ENCODE measurements at places on chromosomes 1 and 21.

DNA sequence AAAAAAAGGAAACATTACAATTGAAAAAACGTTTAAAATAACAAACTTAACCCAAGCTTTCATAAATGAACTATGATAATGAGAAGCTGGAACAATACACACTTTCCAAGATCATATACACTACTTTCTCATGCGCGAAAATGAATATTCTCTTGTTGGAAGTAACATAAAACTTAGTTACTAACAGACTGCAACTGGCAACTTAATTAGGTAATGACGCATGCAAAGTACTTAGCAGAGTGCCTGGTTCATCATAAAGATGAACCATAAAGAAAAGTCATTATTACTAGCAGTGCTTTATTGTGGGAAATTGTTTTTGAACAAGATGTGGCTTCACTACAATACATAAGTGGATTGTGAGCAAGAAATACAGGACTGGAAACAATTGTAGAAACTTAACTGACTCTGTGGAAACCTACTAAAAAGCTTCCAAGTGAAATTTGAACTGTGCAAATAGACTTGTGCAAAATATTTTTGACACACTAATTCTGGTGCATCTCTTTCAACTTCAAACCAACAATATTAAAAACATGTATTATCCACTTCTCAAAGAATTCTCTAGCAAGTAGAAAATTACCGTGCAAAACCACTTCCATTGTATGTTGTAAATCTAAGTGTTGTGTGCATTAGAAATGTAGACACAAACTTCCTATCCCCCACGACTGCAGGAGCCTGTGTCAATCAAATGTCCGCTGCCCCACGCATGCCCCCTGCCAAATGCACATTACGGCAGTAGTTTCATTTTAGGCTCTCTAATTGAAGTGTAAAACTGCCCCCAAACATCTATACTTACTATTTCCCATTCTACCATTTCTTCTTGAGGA is 2.0 kb downstream of the ARHGAP29 start:
- DNase-seq = no peak

DNA sequence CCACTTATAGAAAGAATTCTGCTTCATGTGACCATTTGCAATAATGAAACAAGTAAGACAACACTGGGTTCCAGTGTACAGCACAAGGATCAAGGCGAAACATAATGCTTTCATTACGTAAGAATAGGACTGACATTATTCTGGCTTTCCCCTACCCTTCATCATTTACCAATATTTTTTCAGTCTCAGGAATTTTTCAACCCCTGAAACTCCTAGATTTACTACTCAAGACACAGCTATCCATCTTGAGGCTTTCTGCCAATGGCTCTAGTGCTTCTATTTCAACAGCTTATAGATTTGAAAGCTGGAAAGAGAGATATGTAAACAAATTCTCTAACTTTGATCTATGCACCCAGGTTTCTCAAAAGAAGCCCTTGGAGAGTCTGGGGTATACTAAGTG is 48.4 kb downstream of the WLS start:
- DNase-seq = no peak

GRCh38 chr1:180136331-180136967 is 18.2 kb upstream of the QSOX1 start:
- no peak for DNase-seq

DNA sequence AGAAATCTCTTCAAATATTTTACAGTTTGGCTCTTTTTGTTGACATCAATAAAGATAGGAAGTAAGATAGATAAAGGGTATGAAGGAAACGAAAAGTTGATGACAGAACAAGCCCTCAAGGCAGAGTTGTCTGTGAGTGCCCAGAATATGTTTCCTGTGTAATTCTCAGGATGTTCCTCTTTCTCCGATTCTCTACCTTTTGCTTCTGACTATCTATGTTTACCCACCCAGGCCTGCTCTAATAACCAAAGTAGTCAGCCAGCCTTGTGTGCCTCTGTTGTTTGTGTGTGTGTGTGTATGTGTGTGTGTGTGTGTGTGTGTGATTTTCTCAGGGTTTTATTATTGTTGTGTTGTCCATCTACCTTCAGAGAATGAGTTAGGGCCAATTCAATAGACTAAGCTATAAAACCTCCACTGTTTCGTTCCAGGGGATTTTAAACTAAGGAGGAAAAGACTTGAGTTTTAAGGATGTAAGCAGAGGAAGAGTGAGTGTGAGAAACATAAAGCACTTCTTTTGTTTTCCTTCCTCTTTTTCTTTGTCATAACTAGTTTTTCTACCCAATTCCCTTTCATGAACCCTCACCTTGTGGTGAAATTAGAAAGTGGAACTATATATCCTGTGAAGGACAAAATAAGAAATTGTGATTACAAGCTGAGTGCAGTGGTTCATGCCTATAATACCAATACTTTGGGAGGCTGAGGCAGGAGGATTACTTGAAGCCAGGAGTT is 627.4 kb upstream of the NR5A2 start:
- DNase-seq = no peak

GRCh38 chr1:196302981-196303380 is 305.3 kb downstream of the KCNT2 start:
- no peak for DNase-seq

GRCh38 chr1:154860156-154860870 is 9.8 kb downstream of the KCNN3 start:
- DNase-seq = no peak

DNA sequence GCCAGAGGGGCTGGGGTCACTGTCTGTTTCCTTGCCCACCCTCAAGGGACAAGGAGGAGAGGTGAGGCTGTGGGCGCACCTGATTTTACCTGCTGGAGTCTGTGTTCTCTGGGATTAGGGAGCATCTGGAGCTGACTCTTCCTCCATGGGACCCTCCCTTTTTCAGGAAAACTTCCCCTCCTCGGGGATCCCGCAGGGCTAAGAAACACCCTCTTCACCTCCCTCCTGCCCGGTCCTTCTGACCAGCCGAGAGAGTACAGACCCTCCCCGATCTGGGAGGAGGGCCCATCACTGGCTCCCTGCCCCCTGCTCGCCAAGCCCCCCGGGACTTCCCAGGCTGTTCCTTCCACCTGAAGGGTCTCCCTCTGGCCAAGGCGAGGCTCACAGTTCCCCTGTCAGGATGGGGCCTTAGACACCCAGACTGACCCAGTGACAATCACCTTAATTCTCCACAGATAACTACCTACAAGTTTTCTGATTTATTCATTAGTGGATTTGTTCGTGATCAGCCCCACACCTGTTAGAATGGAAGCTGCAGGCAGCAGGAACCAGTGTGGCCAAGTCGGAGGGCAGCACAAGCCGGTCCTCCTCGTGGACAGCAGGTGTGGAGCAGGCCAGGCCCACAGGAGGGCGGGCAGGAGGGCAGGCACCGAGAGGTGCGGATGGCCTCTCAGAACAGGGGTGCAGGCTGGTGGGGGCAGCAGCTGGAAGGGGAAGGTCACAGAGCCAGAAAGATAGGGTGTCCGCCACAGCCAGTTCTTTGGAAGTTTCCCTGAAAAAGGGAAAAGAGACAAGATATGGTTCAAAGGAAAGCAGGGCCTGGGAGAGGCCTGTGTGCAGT is 15.9 kb upstream of the SAMD11 start:
- no peak for DNase-seq

DNA sequence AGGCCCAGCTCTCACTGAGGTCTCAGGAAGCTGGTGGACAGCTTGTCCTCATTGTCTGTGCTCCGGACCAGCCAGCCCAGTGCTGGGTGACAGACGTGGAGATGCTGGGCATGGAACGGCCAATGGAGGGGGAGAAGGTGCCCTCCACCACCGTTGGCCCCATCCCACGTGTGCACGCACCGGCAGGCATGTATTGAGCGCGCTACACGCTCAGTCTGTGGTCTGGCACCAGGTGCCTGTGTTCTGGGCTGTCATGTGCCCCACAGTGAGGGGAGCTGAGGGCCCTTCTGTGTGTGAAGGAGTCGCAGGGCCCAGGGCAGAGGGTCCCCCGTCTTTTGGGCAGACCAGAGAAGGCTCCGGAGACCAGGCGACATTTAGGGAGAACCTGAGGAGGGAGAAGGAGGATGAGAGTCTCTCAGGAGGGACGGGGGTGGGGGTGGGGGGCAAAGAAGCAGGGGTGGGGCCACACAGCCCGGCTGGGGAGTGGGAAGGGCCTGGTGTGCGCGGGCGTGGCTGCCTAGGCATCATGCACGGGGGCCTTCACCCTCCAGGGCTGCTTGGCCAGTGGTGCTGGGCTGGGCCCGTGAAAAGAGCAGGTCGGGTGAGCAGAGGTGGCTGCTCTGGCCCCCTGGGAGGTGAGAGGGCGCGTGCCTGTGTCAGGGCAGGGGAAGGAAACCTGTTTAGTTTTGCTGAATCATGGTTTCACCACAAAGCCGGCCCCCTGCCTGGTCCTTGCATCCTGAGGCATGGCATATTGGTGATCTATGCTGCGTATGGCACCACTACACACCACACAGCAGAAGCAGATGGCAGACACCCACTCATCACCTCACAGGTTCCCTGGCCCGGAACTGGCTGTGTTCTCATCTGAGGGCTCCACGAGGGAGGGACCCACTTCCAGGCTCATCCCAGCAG is 86.7 kb upstream of the TTC34 start:
- no peak for DNase-seq

DNA sequence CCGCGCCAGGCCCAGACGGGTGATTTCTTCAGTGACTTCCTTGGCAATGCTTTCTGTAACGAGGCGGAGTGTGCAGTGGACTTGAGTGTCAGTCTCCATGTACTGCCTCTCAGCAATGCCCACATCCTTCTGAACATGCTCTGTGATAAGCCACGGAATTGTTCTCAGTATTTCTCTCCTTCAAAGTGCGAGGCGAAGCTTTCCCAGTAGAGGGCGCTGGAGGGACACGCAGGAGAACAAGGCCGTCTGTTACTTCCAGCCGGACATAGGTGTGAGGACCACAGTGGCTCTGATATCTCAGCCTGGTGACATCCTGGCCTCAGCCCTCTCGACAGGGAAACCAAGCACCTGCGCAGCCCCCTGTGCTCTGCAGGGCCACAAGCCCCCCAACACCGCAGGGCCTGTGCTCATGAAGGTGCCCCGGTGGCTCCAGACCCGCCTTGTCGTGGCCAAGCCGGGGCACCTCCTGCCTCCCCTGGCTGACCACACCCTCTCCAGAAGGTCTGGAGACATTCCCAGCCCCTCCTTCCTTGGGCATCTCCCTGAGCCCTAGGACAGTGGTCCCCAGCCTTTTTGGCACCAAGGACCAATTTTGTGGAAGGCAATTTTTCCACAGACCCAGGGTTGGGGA is 46.1 kb upstream of the BACE2 start:
- DNase-seq = no peak

DNA sequence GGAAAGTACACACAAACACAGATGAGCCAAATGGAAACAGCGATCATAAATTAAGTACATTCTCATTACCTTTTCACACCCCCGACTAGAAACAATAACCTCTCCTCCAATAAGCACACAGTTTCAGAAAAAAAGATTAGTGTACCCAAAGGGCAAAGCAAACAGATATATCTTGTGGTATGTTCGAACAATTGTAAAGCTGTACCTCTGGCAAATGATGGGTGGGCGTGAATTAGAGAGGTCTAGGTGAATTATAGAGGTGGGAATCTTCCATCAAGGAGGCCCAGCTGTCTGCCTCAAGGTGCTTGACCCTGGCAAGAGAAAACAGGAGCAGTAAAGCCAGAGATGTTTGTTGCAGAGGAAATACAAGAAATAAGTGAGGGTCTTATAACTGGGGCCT is 715.3 kb upstream of the NEGR1 start:
- no peak for DNase-seq

DNA sequence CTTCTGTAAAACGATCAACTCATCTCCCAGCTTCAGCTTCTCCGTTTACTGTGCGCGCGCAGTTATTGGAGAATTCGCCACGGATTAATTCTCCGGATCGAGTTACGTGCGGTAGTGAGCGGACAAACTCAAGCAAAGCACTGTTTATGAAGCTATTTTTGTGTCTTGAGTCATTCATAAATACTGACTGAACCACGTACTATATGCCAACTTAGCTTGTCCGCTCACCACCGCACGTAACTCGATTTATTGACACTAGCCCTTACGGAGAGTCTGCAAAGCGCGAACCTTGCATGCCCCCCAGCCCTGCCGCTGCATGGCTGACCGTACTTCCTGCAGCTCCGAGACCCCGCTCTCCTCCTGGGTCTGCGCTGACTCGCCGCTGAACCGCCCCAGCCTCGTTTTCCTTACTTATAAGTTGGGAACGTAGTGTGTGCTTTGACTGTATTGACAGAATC is 773 bp downstream of the CHD1L start:
- no peak for DNase-seq

DNA sequence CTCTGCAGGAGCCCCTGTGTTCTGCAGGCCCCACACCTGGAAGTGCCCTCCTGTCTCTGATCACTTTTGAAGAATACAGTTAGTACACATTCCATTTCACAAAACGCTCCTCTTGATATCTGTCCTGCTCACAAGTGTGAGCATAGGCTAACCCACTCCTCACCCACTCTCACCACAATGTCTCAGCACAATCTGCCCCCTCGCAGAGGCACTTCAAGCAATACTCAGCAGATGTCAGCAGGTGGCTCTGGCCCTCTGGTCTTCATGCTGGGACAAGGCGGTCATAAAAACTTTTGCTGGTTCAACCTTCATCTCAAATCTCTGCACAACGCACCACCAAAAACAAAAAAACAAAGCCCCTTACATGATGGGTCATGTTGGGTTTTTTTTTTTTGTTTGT is 671.2 kb downstream of the MATN1 start:
- DNase-seq = no peak

DNA sequence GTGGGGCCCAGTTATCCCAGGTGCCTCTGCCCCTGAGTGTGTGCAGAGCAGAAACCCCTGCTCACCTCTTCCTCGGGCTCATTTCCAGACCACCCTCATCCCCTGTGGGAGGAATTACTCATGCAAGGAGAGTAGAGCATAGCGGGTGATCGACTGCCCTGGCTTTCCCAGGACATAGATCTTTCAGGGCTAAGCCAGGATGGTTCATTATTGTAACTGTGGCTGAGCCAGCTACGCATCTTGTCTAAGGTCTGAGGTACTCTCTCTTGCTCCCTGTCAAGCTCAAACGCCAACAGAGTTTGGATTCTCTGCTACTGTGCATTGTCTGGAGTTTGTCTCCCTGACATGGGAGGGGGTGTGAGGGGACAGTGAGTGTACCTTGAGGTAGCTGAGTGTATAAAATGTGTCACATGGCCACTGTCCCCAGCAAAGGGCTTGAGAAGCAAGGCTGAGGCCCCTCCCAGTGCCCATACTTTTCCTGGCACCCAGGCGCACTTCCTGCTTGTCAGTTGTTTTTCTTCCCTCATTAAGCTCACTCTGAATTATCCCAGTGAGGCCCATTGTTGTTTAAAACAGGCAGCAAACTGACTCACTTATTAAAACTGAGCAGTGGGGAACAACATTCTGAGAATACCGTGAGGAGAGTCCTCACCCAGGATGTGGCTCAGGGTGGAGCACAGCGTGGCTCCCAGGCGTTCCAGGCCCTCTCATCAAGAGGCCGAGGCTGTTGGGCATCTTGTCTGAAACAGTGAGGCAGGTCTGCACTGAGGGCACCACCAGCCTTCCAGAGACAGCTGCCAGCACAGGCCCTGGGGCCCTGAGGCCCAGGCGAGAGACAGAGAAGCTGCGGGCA is 92.9 kb downstream of the LAMC2 start:
- no peak for DNase-seq

DNA sequence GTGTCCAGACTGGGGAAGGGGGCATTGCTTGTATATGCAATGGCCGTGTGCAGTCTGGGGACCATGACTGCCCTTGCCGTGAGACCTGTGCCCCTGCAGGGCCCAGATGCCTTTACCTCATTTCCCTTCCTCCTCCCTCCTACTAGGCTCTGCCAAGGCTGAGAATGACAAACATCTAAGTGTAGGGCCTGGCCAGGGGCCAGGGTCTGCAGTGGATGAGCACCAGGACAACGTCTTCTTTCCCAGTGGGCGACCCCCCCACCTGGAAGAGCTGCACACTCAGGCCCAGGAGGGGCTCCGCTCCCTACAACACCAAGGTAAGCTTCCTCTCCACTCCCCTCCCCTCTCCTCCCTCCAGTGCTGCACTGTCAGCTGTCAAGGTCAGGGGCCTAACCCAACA is 49.5 kb downstream of the YARS1 start:
- no peak for DNase-seq

Data from DMS 273 treated with DMSO at 0.1 percent for 48 hours (cell line).